ENCODE measurements at places on chromosomes 12 and 14.

DNA sequence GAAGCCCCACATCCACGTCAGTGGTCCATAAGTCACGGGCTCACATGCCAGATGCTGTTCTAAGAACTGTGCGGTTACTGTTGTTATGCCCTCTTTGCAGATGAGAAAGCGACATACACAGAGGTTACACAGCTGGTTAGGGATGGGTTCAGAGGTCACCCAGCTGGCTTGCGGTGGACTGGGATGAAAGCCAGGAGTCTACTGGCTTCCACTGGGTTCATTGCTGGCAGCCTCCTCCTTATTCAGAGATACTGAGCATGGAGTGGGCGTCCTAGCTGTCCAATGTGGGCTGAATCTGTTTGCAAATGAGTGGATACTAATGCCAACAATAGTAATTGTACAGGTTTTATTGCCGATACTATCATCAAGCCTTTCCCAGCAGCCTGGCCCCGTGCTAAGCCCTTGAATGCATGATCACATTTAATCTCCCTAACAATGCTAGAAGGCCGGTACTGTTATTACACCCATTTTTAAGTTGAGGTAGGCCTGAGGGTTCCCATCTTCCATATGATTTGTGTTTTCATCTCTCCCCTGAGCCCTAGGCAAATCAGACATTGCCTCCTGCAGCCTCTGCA lies 129.1 kb downstream of the PLXNC1 start:
- H3K36me3 ChIP-seq, result peaks cover 39% of the 10 kb centered on the region
- H3K27me3 ChIP-seq, result no peaks in the 10 kb centered on the region
- no peak overlapping the region for H3K4me3 ChIP-seq
- DNase-seq, result no peak
- peaks cover 10% of the 10 kb centered on the region for H3K4me1 ChIP-seq

DNA sequence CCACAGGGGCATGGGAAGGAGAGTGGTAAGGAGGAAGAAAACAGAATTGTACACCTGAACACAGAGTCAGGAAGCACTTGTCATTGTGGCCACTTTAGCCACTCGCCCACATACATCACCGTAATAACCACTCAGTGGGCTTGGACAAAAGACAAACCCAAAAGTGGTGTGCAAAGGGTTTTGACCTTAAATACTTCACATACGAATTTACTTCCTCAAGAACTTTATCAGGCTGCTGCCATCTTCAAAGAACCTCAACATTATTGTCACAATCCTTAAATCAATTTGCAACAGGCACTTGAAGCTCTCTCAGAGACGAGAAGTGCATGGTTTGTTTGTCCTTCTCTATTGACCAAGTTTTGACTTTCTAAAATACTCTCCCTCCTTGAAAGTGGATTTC lies 187.3 kb upstream of the EGLN3 start:
- no peak overlapping the region for H3K27ac ChIP-seq
- H3K27me3 ChIP-seq, result peaks cover 19% of the 10 kb centered on the region
- no peaks in the 10 kb centered on the region for H3K36me3 ChIP-seq
- H3K4me1 ChIP-seq, result no peaks in the 10 kb centered on the region
- H3K4me3 ChIP-seq, result no peak overlapping the region

GRCh38 chr12:7175493-7175892 lies 14.0 kb upstream of the PEX5 start:
- no peaks in the 10 kb centered on the region for H3K4me1 ChIP-seq
- H3K4me3 ChIP-seq, result no peak overlapping the region
- H3K27ac ChIP-seq, result no peak overlapping the region
- no peak for DNase-seq
- no peaks in the 10 kb centered on the region for H3K36me3 ChIP-seq

DNA sequence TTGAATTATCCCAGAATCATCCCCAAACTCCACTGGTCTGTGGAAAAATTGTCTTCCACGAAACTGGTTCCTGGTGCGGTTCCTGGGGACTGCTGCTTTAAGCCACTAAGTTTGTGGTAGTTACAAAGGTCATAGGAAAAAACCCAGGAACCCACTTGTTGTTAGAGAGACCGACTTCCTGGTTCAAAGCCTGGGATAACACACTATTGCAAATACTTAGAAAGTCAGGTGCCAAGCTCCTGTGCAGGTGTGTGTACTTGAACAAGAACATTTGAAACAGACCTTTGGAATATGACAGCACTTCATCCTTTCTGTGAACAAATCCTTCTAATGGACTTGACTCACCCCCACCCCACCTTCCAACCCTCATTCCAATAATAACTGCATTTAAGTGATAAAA lies 519.6 kb downstream of the GLT1D1 start:
- DNase-seq, result no peak
- no peaks in the 10 kb centered on the region for H3K4me1 ChIP-seq
- H3K4me3 ChIP-seq, result no peak overlapping the region

GRCh38 chr14:69848156-69848555 lies 31.1 kb upstream of the SMOC1 start:
- DNase-seq, result no peak
- no peaks in the 10 kb centered on the region for H3K36me3 ChIP-seq
- H3K27ac ChIP-seq, result no peak overlapping the region
- H3K4me3 ChIP-seq, result no peak overlapping the region
- no peaks in the 10 kb centered on the region for H3K4me1 ChIP-seq

- no peak overlapping the region for H3K4me3 ChIP-seq
- peaks cover 27% of the 10 kb centered on the region for H3K36me3 ChIP-seq
- peak overlapping the region; percentile 36 for H3K27ac ChIP-seq
- no peaks in the 10 kb centered on the region for H3K27me3 ChIP-seq
Observed at GRCh38 chr12:113271853-113272561, 50.7 kb downstream of the TPCN1 start.

GRCh38 chr12:54650409-54650808 lies 2.2 kb upstream of the DCD start:
- H3K27ac ChIP-seq, result no peak overlapping the region
- H3K4me1 ChIP-seq, result no peaks in the 10 kb centered on the region
- H3K27me3 ChIP-seq, result peaks cover 27% of the 10 kb centered on the region
- H3K4me3 ChIP-seq, result no peak overlapping the region
- H3K36me3 ChIP-seq, result no peaks in the 10 kb centered on the region
- no peak for DNase-seq

DNA sequence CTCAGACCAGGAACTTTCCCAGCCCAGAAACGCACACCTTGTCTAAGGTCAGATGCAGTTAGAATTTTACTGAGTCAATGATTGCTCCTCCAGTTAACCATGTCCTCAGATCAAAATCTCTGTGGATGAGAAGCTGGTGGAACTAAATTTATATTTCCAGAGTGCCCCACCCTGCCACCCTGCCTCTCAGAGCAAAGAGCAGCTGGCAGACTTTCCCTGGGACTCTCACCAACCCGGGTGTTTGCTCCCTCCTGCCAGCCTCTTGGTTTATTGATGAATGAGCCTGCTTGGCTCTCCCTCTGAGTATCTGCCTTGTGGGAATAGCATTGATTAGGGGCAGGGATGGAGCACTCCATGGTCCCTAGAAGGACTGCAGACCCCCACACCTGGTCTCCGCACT lies 5.9 kb upstream of the KRT1 start:
- DNase-seq, result no peak
- peaks cover 25% of the 10 kb centered on the region for H3K4me1 ChIP-seq
- H3K27me3 ChIP-seq, result peaks cover 39% of the 10 kb centered on the region
- no peaks in the 10 kb centered on the region for H3K36me3 ChIP-seq
